ENCODE measurements at places on chromosomes 1 and 21.

GRCh38 chr21:32340863-32341848 is 42.5 kb downstream of the MRAP start:
- no peak for DNase-seq

- DNase-seq = no peak
Observed at GRCh38 chr1:155131856-155132255, 3.8 kb upstream of the SLC50A1 start.

DNA sequence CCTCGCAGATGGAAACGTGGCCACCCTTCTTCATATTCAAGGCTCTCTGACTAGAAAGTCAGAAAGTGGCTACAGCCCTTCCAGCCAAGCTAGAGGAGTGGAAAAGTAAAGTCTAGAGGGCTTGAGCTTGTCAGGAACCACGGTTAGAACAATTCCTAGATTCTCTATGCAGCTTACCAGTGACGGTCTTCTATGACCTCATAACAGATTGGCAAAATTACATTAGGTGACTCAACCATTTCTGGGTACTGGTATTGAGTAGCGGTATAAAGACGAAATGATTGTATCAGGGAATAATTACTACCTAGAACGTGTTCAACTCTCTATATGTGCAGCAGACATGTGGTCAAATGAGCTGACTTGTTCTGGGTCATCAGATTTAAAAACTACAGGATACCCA is 155.0 kb upstream of the RUNX1 start:
- peak; percentile 39 for DNase-seq

DNA sequence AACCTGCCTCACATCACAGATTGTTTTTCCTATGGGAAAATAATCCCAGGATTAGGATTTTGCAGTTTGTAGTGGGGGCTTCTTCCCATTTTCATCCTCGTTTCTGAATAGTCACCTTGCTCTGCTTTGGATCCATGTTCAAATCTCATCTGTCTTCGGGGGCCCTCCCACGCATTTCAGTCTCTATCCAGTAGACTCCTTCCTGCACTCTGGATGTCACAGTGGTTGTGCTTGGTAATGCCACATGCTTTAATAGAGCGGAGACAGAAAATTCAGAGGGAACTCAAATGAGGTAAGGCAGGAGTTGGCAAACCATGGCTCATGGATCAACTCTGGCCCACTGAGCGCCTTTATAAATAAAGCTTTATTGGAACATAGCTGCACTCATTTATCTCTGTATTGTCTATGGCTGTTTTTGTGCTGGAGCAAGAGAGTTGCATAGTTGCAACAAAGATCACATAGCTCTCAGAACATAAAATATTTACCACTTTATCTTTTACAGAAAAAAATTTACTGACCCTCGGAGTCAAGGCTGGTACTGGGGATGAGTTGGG is 101.0 kb downstream of the SPATA46 start:
- DNase-seq = no peak

- DNase-seq = no peak
Observed at GRCh38 chr1:17441265-17441992, 2.0 kb upstream of the RCC2 start.

- peak; percentile 95 for DNase-seq
Observed at GRCh38 chr1:228109073-228109961, at the start of gene MRPL55. Gene MRPL55, minus strand, starts transcription at chr1:228109299. Its CDS starts 1,039 bp downstream, at chr1:228108260.

- DNase-seq = no peak
Observed at GRCh38 chr1:153688736-153689328, 10.3 kb downstream of the NPR1 start.

- DNase-seq = peak; percentile 64
Observed at GRCh38 chr1:230308039-230308438, 118.1 kb downstream of the PGBD5 start.

- no peak for DNase-seq
Observed at GRCh38 chr21:35506771-35507170, 457.7 kb upstream of the RUNX1 start.

- DNase-seq = no peak
Observed at GRCh38 chr1:201954263-201955008, 867 bp upstream of the TIMM17A start.

GRCh38 chr21:31446226-31446855 is 102.3 kb upstream of the TIAM1 start:
- DNase-seq = no peak

DNA sequence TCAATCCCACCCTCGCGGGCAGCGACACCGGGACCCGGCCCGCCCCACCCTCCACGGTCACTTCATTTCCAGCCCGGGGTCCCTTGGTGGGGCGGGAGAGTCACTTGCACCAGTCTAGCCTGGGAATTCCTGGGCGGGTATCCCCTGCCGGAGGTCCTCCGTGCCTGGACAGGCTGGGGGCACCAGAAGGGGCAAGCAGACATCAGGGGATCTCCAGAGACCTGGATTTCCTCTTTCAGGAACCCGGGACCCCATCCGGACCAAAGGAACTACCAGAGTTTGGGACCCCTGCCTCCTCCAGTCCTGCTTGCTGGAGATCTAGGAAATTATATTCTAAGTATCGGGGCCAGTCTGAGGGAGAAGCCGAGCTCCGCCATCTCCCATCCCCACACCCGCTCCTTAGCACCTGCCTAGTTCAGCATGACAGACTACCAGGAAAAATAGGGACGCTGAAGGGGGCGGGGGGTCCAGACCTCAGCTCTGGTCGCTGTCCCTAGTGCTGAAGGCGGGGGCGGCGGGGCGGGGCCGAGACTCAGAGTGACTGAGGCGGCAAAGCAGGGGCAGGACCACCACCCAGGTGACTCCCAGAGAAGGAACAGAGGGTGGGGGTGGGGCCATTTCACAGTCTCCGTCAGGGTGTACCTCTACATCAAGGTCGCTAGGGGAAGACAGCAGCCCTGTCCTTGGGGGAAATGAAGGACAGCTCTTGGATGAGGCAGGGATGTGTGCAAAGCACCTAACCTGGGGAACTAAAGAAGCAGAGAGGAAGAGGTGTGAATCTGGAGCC is 832 bp downstream of the HCN3 start:
- DNase-seq = peak; percentile 30

DNA sequence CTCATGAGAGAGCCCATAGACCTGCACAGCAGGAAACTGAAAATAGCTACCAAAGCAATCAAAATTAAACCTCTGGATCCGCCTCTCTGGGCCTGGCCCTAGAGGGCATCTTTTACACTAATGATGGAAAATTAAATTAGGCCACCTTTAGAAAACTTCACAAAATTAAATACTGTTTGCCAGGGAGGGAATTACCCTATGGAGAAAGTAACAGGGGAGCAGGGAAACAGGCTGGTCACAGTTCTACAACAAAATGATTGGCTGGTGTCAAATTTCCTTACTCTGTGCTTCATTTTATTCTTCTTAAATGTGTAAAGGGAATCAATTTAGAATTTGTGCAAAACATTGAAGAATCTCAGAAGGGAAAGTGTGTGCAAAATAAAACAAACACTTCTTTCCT is 62.4 kb downstream of the SPATA46 start:
- no peak for DNase-seq

- no peak for DNase-seq
Observed at GRCh38 chr1:7010534-7011200, 225.4 kb downstream of the CAMTA1 start.

DNA sequence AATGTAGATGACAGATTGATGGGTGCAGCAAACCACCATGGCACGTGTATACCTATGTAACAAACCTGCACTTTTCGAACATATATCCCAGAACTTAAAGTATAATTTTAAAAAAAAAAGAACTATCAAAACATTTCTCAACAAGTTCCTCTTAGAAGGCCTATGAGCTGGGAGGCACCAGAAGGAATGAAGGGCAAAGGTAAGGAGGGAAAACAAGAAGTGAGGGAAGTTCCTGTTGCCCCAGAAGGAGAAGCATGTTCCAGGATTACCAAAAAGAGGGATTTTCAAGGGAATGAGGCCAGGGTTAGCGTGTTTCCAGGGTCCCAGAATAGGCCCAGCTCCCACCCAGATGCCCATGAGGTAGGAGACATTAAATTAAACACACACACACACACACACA is 361.0 kb downstream of the SETD4 start:
- DNase-seq = no peak

DNA sequence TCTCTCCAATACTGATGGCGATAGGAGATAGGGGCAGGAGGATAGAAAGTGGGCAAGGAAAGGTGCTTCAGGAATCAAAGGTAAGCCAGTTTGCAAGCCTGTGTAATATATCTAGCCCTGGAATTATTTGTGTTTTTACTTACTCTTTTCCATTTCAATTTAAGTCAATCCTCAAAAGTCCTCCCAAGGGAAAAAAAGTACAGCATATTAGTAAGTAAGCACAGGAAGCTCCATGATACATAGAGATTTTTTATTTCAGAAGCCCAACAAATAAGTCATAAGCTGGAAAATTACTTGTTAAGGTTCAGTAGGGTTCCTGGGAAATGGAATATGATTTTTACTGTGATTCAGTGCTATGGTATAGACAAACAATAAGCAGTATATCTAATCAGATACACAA is 337.7 kb upstream of the DUSP10 start:
- DNase-seq = no peak

GRCh38 chr1:83508485-83509151 is 490.3 kb downstream of the TTLL7 start:
- DNase-seq = peak; percentile 21

DNA sequence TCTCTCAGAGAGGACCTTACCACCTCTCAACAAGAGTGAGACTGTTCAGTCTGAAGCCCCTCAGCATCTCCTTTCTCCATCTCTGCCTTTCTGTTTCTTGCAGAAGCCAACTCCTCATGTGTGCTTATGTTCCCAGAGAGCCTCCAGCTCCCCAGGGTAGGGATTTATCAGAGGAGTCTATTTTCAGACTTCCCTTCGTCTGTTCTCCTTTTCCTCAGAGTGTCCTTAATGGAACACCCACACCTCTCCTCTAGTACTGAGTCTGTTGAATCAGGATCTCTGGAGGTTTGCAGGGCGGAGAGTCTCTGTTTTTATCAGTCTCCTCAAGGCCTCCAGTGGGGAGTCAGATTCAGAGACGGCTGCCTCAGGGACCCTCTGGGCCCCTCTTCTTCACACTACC is 25.1 kb upstream of the DNAJC6 start:
- DNase-seq = no peak

GRCh38 chr1:165442053-165442452 is 2.9 kb downstream of the RXRG start:
- no peak for DNase-seq

DNA sequence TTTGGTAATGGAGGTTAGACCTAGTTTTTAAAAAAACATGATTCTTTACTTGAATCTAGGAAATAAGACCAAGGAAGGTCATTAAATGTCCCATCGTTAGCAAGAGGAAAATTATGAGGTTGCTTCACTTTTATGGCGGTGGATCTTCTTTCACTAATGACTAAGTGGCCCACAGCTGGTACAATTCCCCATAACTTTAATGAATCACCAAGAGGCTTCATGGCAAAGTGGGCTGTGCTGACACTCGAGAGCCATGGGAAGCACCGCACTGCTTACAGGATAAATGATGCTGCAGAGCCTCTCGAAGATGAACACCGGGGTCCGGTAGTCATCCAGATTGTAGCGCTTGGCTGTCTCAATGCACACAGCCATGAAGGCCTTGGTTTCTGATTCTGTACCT is 108.8 kb downstream of the UBR4 start:
- DNase-seq = peak; percentile 55

DNA sequence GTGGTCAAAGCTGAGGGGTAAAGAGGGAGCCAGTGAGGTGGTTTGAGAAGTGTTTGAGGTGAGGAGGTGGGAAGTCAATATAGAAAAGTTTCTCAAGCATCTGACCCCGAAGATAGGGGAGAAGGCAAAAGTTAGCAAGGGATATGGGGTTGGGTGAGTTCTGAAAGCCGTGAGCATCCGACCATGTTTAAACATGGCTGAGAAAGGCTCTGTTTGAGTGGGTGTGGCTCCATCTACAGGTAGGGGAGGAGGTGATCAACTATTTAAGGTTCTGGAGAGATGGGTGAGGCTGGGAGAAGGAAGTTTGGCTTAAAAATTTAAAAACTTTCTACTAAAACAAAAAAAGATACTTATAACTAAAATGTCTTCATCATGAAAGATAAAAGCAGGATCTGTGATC is 273.8 kb downstream of the KCNJ6 start:
- no peak for DNase-seq

- no peak for DNase-seq
Observed at GRCh38 chr1:87424541-87424940, 95.9 kb downstream of the LMO4 start.

- no peak for DNase-seq
Observed at GRCh38 chr1:225750875-225751824, 26.5 kb upstream of the SRP9 start.

- DNase-seq = peak; percentile 7
Observed at GRCh38 chr1:198788561-198789064, 149.8 kb downstream of the PTPRC start.

- DNase-seq = peak; percentile 47
Observed at GRCh38 chr1:58782178-58783089, 1.4 kb downstream of the JUN start.

DNA sequence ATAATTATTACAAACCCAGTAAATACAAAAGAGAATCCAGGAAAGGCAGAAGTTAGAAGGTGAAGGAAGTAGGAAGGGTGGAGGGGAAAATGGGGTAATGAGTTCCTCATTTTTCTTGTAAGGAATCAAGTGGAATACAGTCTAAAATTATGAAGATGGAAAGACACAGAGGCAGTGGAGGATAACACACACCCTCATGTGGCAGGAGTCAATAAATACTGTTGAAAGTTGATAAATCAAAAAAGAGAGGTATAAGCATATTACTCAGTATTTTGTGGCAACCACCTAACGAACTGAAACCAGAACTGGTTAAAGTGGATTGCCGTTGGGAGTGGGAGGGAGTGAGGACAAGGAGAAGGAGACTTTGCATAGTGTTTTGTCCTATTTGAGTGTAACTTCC is 78.6 kb upstream of the SLC44A3 start:
- no peak for DNase-seq

DNA sequence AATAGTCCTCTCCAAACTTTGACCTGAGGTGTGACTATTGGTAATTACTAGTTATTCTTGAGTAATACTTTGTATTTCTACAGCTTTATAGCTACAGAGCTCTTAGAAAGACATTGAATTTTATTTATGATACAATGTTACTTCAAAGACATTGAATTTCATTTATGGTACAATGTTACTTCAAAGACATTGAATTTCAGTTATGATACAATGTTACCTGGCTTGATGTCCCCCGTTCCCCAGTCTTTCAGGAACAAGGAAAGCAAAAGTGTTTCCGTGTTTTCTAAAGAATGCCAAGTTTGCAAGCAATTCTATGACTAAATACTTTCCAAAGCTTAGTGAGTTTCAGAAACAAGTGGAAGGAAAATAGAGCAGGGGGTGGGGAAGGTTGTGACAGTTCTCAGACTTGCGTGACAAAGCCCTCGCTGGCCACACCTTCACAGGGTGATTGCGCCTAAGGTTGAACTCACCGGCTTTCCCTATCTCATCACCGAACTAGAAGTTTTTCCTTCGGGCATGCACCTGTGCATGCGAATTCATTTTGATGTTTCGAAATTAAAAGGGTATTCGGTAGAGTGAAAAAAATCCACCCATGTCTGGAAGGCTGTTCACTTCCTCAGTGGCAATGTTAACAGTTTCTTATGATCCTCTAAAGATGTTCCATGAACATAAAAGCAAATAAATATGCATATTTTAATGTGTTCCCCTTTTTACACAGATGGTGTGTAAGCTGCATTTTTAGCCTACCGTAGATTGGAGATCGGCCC is 909 bp upstream of the PAXBP1 start:
- peak; percentile 25 for DNase-seq

Measured in EL (cell line).